Smooth muscle cell of the umbilical artery (primary cell): ENCODE measurements at places on chromosomes 3 and 15. TPM values are rescaled to one million over a fixed set of nuclear protein-coding genes. Genes with fewer than 3 reads are reported as not detected.

Gene MKRN2OS
- not detected in 2 replicates for total RNA-seq

Gene CKMT1A
- not detected in 2 replicates for total RNA-seq

Gene TPRG1
- 0.30 and 1.3 TPM in 2 replicates for total RNA-seq

Gene REC114
- total RNA-seq: not detected in 2 replicates

Gene DOCK3
- under 0.01 and 0.05 TPM in 2 replicates for total RNA-seq

Gene PAQR5
- total RNA-seq: 0.09 and 0.59 TPM in 2 replicates

Gene SEMA5B
- total RNA-seq: not detected in 2 replicates

Gene TRIM42
- total RNA-seq: not detected in 2 replicates

Gene LYZL4
- total RNA-seq: not detected in 2 replicates

Gene DNASE1L3
- total RNA-seq: not detected in 2 replicates

Gene DAZL
- not detected in 2 replicates for total RNA-seq

Gene GASK1A
- 1.5 and 1.8 TPM in 2 replicates for total RNA-seq

Gene GALNT15
- 5.0 and 9.5 TPM in 2 replicates for total RNA-seq

Gene ETFA
- 103 and 112 TPM in 2 replicates for total RNA-seq

Gene ACOX2
- 7.0 and 13.4 TPM in 2 replicates for total RNA-seq

Gene FGD5
- 0.23 and 0.59 TPM in 2 replicates for total RNA-seq

Gene CELF6
- not detected in 2 replicates for total RNA-seq

Gene CEP70
- 21.7 and 23.5 TPM in 2 replicates for total RNA-seq

Gene ULK3
- 14.0 and 23.5 TPM in 2 replicates for total RNA-seq

Gene TLE3
- total RNA-seq: 31.2 and 74.2 TPM in 2 replicates

Gene NRROS
- total RNA-seq: 0.30 and 1.2 TPM in 2 replicates

Gene FAM81A
- total RNA-seq: 0.28 and 0.30 TPM in 2 replicates

Gene CPLX3
- total RNA-seq: not detected in 2 replicates

Gene TERB2
- not detected in 2 replicates for total RNA-seq

Gene CLDN1
- 4.3 and 10.4 TPM in 2 replicates for total RNA-seq

Gene RLBP1
- total RNA-seq: not detected in 2 replicates

Gene CPNE4
- not detected in 2 replicates for total RNA-seq

Gene ZIC4
- not detected in 2 replicates for total RNA-seq

Gene KLHL6
- total RNA-seq: under 0.01 TPM in 2 replicates
